ENCODE measurements at places on chromosomes 6 and 20.

GRCh38 chr20:57432862-57433491 lies 41.8 kb downstream of the RBM38 start:
- no peak for DNase-seq

GRCh38 chr6:13308332-13308731 lies 20.0 kb downstream of the TBC1D7 start:
- no peak for DNase-seq

DNA sequence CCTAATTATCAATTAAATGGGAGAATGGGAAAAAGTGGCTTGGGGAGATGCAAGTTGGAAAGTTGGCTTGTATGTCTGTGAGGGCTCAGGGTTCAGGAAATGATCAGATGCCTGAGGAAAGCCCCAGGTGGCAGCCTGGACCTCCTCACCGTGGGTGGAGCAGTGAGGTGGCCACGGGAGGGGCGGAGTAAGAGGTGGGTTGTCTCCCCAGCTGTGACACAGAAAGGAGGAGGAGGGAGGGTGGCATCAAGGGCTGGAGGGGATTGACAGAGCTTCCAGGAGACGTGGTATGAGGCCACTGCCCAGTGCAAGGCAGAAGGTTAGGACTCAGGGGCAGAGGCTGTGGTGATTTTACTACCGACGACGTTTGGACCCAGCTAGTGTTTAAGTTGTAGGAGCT lies 672.2 kb downstream of the PRKN start:
- DNase-seq = peak; percentile 63

- peak; percentile 69 for DNase-seq
Measured at GRCh38 chr20:8535403-8536261, 403.6 kb downstream of the PLCB1 start.

- DNase-seq = peak; percentile 60
Measured at GRCh38 chr6:147285087-147285855, 81.1 kb downstream of the STXBP5 start.

DNA sequence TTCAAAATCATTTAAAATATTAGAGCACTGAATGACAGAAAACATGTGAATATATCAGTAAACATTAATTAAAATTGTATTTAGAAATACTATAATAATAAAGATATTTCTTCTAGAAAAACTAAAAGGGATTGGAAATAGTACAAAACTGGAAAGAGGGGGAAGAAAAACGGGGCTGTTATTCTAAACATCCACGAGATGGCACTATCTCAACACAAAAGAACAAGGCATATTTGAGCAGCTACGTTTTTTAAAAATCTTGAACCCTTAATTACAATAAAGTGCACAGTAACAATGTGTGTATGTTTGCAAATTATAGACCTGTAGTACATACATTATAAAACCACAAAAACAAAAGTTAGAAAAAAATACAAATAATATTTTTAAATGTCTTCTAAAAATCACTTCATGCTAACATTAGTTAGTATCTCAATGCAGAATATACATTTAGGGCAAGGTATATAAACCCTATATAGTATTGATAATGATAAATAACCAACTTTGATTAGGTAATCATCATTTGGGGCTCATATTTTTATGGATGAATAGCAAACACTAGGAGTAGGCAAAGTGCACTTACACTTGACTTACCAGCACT lies 42.5 kb upstream of the PNISR start:
- DNase-seq = peak; percentile 56

DNA sequence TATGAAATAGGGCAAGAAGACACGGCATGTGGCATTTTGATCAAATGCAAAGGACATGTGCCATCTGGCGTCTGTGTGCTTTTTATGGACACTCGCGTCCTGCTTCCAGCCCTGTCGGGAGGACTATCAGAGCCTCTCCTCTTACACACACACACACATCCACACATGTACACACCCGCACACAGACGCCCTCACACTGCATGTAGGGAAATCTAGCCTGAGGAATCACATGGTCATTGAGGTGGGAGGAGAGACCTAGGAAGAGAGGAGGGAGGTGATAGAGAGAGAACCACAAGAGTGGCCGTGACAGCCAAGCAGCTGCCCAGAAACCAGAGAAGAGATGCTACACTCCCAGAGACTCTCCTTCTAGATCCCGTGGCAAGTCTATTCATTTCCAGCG lies 105.9 kb upstream of the CDYL start:
- DNase-seq = no peak

- no peak for DNase-seq
Measured at GRCh38 chr6:30876039-30876730, 8.1 kb upstream of the DDR1 start.

DNA sequence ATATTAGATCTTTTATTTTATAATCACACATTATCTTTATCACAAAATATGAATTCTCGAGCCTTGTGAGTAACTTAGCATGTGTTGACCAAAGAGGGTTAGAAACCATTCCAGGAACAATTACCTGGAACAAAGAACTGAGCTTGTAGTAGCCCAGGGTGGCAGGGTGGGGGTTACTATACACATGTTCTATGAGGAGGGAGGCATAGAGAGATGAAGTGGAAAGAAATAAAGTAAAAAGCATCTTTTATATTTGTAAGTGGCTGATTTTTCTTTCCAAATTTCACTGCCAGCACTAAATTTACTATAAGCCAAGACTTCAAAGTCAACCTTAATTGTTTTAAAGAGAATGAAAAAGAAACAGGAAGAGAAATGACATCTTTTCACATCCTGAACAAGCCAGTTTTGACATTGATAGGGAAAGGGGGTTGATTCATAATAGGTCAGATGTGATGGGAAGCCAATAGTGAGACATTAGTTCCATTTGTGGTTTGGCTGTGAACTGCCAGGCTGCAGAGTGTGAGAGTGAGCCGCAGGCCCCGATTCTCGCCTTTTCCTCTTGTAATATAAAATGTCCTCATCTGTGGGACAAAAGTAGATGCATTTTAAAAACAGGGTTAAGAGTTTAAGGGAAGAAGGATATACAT lies 52.7 kb upstream of the MYB start:
- no peak for DNase-seq

All from NCI-H69 (cell line).